CD4-positive, alpha-beta memory T cell (primary cell): ENCODE measurements at places on chromosomes 4 and X. TPM values are rescaled to one million over a fixed set of nuclear protein-coding genes. Genes with fewer than 3 reads are reported as not detected.

DNA sequence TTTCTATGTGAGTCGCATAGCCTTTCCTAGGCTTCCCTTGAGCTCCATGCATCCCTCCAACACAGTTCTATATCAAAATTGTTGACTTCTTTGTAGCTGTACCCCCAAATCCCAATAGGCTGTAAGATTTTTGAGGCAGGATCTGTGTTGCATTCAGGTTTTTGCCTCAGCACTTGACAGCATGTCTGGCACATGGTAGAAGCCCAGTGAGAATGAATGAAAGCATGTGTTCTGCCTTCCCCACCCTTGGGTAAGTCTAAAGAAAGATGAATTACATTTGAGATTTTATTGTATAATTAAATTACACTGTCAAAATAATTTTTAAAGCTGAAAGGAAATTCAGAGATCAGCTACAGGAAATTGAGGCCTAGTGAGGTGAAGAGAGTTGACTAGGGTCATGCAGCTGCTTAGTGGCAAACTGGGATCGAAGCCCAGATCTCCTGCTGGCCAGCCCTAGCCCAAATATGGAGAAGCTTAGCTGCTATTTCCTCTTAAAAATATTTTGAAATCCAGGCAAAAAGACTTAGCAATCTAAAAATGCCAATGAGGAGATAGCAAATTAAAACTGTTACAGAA, 122.5 kb downstream of the SPATA18 start:
- H3K36me3 ChIP-seq: no peaks in the 10 kb centered on the region
- no peak for DNase-seq
- H3K27ac ChIP-seq: no peak overlapping the region
- H3K4me1 ChIP-seq: no peaks in the 10 kb centered on the region
- no peaks in the 10 kb centered on the region for H3K27me3 ChIP-seq

DNA sequence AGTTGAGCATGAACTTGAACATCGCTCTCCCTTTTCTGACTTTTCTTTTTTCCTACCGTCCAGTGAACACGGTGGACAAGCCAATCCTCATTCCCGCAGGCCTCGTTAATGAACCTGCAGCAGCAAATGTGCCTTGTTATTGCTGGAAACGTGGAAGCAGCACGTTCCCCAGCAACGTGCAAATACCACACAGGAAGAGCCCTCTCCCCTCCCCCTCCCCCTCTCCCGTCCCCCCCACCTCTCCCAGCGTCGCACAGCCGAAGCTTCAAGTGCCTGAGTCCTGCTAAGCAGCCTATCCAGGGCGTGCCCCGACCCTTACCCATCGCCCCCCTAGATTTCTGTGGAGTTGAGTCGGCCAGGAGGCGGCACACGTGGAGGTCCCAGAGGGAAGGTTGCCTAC, 219.9 kb downstream of the BCOR start:
- H3K27me3 ChIP-seq: no peaks in the 10 kb centered on the region
- no peak overlapping the region for H3K27ac ChIP-seq
- H3K36me3 ChIP-seq: no peaks in the 10 kb centered on the region
- no peaks in the 10 kb centered on the region for H3K4me1 ChIP-seq
- DNase-seq: no peak

GRCh38 chr4:78040431-78040830, 16.7 kb upstream of the FRAS1 start:
- no peak overlapping the region for H3K4me3 ChIP-seq
- no peaks in the 10 kb centered on the region for H3K27me3 ChIP-seq
- no peak for DNase-seq
- H3K36me3 ChIP-seq: no peaks in the 10 kb centered on the region
- no peaks in the 10 kb centered on the region for H3K4me1 ChIP-seq
- H3K27ac ChIP-seq: no peak overlapping the region

DNA sequence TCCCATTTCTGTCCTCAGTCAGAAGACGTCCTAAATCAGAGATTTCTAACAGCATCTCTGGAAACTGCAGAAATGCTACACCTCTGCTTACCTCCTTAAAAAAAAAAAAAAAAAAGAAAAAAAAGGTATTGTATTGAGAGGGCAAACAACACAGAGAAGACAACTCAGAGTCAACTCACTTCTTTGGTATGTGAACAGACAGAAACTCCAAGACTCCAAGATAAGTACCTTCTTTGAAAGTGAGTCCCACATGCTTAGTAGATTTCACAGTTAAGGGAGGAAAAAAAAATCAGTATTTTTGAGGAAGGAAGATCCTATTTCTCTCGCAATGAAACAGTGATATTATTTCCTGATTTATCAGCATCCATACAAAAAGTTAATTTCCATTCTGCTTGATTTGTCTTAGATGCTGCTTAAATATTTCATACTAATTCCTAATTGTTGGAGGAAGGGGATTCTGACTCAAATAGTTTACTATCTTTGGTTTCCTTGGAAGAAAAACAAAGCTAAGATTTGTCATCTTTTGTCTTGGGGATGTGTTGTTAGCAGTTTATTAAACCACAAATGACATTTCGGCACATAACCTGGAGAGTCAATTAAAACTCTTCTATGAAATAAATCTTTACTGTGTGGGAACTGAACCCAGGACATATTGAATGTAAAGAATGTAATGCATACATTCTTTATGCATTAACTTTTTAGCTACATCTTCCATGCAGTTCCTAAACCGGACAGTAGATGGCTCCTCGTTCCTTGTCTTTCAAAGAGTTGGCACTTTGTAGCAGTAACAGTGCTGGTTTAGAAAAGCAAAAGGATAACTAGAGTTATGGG, 4.7 kb downstream of the RASGEF1B start:
- peak; percentile 77 for DNase-seq
- H3K36me3 ChIP-seq: no peaks in the 10 kb centered on the region
- no peak overlapping the region for H3K4me3 ChIP-seq
- H3K27me3 ChIP-seq: no peaks in the 10 kb centered on the region
- H3K4me1 ChIP-seq: peaks cover 12% of the 10 kb centered on the region

DNA sequence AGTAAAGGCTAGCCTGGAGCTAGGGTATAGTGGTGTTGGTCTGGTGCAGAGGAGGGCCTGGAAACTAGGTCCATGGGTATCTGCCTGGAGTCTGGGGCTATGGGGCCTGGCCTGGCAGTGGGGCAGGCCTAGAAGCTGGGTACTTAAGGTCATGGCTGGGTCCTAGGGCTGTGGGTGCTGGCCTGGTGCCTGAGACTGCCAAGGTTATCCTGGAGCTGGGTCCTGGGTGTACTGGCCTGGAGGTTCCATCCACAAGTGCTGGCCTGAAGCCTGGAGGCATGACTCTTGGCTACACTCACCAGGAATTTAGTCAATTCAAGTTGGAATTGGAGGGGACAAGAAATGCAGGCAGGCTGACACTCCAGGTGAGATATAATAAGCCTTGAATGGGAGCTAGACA, 108.4 kb upstream of the ZCCHC13 start:
- DNase-seq: no peak
- H3K36me3 ChIP-seq: no peaks in the 10 kb centered on the region
- H3K4me3 ChIP-seq: no peak overlapping the region
- H3K4me1 ChIP-seq: no peaks in the 10 kb centered on the region
- H3K27me3 ChIP-seq: no peaks in the 10 kb centered on the region

DNA sequence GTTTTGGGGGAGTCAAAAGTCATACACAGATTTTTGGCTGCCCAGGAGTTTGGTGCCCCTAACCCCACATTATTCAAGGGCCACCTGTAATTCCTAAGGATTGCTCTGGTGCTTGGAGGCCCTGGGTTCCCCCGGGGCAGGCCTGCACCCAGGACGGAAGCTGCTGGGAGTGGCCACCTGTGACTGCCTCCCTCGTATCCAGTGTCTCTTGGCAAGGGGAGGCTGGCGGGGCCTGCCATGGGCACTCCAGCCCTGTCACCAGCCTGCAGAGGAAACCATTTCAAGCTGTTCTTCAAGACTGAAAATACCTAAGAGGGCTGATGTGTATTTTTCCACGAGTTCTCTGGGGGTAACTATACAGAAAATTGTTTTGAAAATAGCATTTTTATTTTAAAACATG, 24.5 kb upstream of the GPR78 start:
- H3K36me3 ChIP-seq: no peaks in the 10 kb centered on the region
- no peaks in the 10 kb centered on the region for H3K4me1 ChIP-seq
- DNase-seq: no peak
- H3K4me3 ChIP-seq: no peak overlapping the region
- H3K27ac ChIP-seq: no peak overlapping the region

DNA sequence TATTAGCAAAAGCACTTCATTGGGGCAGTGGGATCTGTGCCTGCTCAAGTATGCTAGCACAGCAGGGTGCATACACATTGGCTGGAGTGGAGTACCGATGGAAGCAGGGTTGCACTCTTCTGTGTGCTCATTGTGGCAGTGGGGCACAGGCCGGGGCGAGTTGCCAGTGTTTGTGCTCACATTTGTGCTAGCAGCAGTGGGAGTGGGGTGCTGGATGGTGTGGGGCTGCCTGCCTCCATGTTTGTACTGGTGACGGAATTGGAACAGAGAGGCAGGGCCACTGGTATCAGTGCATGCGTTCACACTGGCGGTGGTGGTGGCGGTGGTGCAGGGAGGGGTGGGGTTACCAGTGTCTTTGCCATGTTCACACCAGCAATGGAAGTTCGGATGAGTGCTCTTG, 138.0 kb downstream of the POU4F2 start:
- H3K4me3 ChIP-seq: no peak overlapping the region
- no peak for DNase-seq
- no peak overlapping the region for H3K27ac ChIP-seq
- H3K4me1 ChIP-seq: no peaks in the 10 kb centered on the region

GRCh38 chr4:74327762-74328161, 19.5 kb downstream of the EPGN start:
- no peaks in the 10 kb centered on the region for H3K36me3 ChIP-seq
- no peaks in the 10 kb centered on the region for H3K4me1 ChIP-seq
- DNase-seq: no peak

GRCh38 chr4:142236268-142236667, 599.9 kb downstream of the IL15 start:
- no peak for DNase-seq
- no peak overlapping the region for H3K27ac ChIP-seq
- H3K36me3 ChIP-seq: peaks cover 5% of the 10 kb centered on the region
- H3K4me3 ChIP-seq: no peak overlapping the region

DNA sequence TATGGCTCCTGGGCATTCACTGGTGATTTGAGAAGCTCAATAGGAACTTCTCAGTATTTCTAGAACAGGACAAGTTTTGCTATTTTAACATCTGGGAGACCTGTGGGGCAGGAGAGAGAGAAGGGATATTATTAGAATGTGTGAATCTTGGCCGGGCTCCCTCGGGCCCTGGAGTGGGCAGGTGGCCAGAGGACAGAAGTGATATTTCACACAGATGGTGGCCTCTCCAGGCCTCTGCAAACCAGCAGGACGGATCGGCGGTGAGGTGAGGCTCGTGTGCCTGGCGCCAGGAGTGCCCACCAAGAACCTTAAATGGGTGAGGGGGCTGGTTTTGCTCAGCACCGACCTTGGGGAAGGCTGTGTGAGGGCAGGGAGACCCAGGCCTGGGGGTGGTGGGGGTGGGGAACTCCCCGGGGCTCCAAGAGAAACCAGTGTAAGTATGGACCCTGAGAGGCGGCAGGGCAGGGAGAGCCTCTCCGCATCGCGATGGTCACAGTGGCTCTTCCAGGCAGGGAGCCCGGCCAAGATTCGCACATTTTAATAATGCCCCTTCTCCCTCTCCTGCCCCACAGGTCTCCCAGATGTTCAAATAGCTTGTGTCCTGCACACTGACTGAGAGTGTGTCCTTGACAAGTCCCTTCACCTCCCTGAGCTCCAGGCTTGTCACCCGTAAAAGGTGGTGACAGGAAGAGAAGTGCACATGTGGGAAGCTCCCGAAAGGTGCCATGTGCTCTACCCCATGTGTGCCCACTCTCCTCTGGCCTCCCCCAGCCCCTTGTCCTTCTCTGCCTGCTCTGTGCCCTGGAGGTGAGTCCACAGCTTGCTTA, 64.9 kb downstream of the SORCS2 start:
- no peaks in the 10 kb centered on the region for H3K4me1 ChIP-seq
- H3K27me3 ChIP-seq: no peaks in the 10 kb centered on the region
- H3K36me3 ChIP-seq: no peaks in the 10 kb centered on the region

- no peaks in the 10 kb centered on the region for H3K4me1 ChIP-seq
- no peaks in the 10 kb centered on the region for H3K27me3 ChIP-seq
- no peak overlapping the region for H3K27ac ChIP-seq
- no peaks in the 10 kb centered on the region for H3K36me3 ChIP-seq
- DNase-seq: no peak
- no peak overlapping the region for H3K4me3 ChIP-seq
These were observed 41.7 kb downstream of the RBM46 start for GRCh38 chr4:154822775-154823174.

- no peaks in the 10 kb centered on the region for H3K36me3 ChIP-seq
- DNase-seq: no peak
- H3K4me1 ChIP-seq: no peaks in the 10 kb centered on the region
- no peak overlapping the region for H3K27ac ChIP-seq
These were observed 59.3 kb downstream of the MAPK10 start for GRCh38 chr4:86300516-86300915.

DNA sequence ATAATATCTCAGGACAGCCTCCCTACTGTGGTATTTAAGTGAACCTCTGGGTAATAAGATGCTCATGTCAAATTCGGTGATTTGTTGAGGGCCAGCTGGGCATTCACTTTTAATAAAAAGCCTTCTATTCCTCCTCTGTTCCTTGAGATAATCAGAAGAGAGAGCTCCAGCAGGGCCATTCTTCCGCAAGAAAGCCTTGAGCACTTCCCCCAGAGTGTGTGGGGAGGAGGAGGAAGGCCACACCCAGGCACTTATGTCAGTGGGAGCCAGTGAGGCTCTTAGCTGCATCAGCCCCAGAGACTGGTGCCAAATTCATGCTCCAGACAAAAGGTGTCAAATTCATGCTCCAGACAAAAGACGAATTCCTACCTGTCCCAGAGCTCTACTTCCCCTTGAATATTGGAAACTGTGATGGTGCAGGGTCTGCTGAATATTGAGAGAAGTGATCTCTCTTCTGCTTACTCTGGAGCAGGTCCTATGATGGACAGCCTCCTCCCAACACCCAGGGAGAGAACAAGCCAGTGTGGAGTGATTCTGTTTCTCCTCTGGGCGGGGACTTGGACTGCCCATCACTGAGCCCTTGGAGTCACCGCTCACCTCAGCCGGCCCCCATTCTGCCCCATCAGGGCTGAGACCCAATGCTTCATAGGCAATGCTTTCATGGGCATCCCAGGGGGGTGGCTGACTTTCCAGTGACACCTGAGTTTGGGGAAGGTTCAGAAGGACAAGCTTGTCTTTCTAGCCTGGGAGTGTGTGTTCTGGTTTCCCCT, 68.1 kb downstream of the FHDC1 start:
- DNase-seq: no peak
- no peaks in the 10 kb centered on the region for H3K4me1 ChIP-seq
- no peak overlapping the region for H3K27ac ChIP-seq
- H3K36me3 ChIP-seq: no peaks in the 10 kb centered on the region
- H3K4me3 ChIP-seq: no peak overlapping the region
- no peaks in the 10 kb centered on the region for H3K27me3 ChIP-seq

DNA sequence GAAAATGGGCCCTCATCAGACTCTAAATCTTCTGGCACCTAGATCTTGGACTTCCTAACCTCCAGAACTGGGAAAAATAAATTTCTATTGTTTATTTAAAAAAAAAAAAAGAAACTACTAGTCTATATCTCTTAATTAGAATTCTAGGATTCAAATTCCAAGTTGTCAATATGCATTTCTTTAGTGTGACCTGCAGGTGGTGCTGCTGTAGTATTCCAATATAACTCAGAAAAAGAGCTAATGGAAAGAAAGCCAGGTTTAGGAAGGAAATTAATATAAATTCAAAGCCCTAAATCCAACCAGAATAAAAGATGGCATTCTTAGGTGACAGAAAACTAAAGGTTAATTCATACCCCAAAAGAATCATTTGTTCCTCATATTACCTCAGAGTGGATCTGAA, 80.0 kb upstream of the NALF2 start:
- no peaks in the 10 kb centered on the region for H3K4me1 ChIP-seq
- no peaks in the 10 kb centered on the region for H3K27me3 ChIP-seq
- no peak overlapping the region for H3K27ac ChIP-seq
- H3K4me3 ChIP-seq: no peak overlapping the region
- DNase-seq: no peak
- no peaks in the 10 kb centered on the region for H3K36me3 ChIP-seq

The PABPC5 gene
- not detected for total RNA-seq

The HSD17B11 gene
- total RNA-seq: 69.8 TPM

The HSFX3 gene
- total RNA-seq: not detected

The GLUD2 gene
- 0.53 TPM for total RNA-seq
